Activated T-cell treated with anti-CD3 and anti-CD28 coated beads, Interleukin-2, amount 50 U/mL, for 72 hours (primary cell): ENCODE measurements at places on chromosomes 1 and 21.

DNA sequence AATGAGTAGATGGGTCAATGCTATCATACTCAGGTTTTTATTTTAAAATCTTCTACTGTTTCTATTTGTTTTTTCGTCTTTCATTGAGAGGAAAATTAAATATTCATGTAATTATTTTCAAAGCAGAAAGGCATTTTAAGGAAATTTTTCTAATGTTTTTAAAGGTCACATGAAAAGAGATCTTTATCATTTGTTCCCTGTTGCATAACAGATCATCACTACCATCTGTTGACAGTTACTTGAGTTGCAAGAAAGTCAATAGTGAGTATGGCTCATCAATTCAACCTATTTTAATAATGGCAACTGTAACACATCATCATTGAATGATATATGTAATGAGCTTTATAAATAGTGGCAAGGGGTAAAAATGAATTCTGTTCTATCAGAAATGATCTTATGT lies 369.7 kb downstream of the DPYD start:
- no peak for DNase-seq

DNA sequence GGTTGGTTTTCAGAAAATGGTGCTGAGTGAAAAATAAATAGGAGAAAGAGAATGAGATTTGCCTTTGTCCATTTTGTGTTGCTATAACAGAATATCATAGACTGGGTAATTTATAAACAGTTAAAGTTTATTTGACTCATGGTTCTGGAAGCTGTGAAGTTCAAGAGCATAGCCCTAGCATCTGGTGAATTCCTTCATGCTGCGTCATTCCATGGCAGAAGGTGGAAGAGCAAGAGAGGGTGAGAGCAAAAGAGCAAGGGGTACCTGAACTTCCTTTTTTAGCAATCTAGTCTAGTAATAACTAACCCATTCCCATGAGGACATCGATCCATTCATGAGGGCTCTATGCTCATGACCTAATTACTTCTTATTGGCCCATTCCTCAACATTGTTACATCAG lies 209.1 kb upstream of the ZP4 start:
- DNase-seq = no peak

DNA sequence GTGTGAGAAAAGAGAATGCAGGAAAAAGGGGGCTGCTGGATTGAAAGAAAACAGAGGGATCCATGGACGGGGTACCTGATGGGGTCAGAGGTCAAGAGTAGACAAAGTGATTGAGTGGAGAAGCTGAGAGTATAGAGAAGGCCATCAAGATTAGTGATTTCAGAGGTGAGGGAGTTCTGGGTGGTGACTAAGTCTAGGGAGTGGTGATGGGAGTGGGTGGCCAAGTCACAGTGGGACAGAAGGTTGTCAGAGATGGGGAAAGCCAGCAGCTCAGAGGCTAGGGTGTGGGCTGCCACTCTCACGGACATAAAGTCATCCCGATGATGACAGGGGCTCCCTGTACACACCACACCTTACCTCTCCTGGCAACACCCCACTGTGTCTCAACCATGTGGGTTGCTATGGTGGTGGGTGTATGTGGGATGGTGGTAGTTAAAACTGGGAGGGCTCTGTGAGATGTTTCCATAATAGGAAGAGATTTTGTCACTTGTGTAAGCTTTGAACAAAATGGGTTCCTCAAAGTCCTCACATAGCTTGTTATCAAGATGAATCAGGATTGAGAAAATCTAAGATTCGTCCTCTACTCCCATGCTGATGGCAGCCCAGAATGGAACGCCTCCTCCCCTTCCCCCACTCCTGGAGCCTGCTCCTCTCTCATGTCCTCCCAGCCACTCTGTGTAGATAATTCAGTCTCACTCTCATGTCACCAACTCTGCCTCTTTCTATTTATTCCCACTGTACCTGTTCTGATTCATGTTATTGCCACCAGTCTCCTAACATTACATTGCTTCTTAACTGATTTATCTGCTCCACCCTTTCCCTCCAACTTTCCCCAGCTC lies 20.3 kb upstream of the CSF1 start:
- DNase-seq = peak; percentile 75

- DNase-seq = no peak
Observed at GRCh38 chr1:153778051-153778823, 3.0 kb downstream of the SLC27A3 start.
